Left colon (tissue), 2 donors: ENCODE measurements at places on chromosomes 6 and 20. TPM values are rescaled to one million over a fixed set of nuclear protein-coding genes. Genes with fewer than 3 reads are reported as not detected.
A peak's percentile ranks its signal among the peaks of the same experiment; 100 is the strongest.

- DNase-seq = no peak
Measured at GRCh38 chr6:74689601-74690000, 516.3 kb downstream of the COL12A1 start.

RRP36 gene
- 45.8 TPM for total RNA-seq

DNA sequence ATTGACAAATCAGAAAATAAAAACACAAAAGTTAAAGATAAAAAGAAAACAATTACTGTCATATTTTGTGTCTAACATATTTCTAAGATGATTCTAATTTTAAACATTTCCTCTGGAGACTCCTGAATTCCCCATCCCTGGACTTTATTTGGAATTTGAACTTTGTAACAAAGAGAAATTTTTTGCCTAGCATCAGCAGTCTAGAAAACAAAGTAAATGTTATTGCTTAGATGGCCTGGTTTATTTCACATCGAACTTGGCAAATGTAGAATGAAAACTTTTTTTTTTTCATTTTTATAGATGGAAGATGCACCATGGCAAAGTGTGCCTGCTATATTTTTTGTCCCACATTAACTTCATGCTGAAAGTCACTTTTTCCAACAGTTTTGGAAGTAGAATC lies 159.1 kb downstream of the TBX18 start:
- no peak for DNase-seq

- DNase-seq = peak; percentile 88
Measured at GRCh38 chr20:36153736-36154699, 522 bp upstream of the EPB41L1 start.

GRCh38 chr6:166809721-166810120 lies 146.6 kb downstream of the RNASET2 start:
- DNase-seq = no peak

- DNase-seq = no peak
Measured at GRCh38 chr6:49454787-49455709, 8.0 kb downstream of the MMUT start.

TFAP2D gene
- total RNA-seq = not detected

GRCh38 chr20:57594092-57594951 lies 25.9 kb downstream of the ZBP1 start:
- peak; percentile 77 for DNase-seq

- DNase-seq = peak; percentile 8
Measured at GRCh38 chr20:38131588-38132121, 33.4 kb downstream of the TGM2 start.

- peak; percentile 42 for DNase-seq
Measured at GRCh38 chr6:135162678-135163439, 18.2 kb upstream of the MYB start.

DSN1 gene
- total RNA-seq = 6.8 TPM

GRCh38 chr20:44218446-44218845 lies 7.9 kb upstream of the OSER1 start:
- DNase-seq = no peak

GRCh38 chr20:32559205-32559752 lies 25.9 kb downstream of the NOL4L start:
- no peak for DNase-seq

GRCh38 chr6:125363824-125364165 lies 62.0 kb upstream of the HDDC2 start:
- DNase-seq = no peak

GRCh38 chr6:131910956-131911355 lies 40.2 kb downstream of the CCN2 start:
- DNase-seq = no peak

- no peak for DNase-seq
Measured at GRCh38 chr6:32983493-32983848, 15.1 kb downstream of the BRD2 start.

DNA sequence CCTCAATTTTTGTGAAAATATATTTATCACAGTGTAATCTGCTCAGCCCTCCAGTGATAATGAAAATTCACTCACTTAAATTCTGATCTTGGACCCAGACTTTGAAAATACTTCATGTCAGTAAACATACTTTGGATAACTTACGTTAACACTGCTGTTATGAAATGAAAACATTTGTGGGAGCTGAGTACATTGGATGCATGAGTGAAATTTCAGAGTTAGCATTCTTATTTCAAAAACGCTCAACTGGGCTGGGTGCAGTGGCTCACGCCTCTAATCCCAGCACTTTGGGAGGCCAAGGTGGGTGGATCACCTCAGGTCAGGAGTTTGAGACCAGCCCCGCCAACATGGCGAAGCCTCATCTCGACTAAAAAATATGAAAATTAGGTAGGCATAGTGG lies 196.4 kb downstream of the UTRN start:
- DNase-seq = no peak

LYRM2 gene
- 36.2 TPM for total RNA-seq

- DNase-seq = no peak
Measured at GRCh38 chr20:1041845-1042390, 39.8 kb upstream of the RSPO4 start.

MLIP gene
- total RNA-seq = 2.1 TPM

GRCh38 chr6:21469213-21469612 lies 124.3 kb upstream of the SOX4 start:
- no peak for DNase-seq

- no peak for DNase-seq
Measured at GRCh38 chr20:9928955-9929354, 90.1 kb upstream of the PAK5 start.

CITED2 gene
- total RNA-seq = 109 TPM

PRRT1 gene
- total RNA-seq = 1.0 TPM

DNA sequence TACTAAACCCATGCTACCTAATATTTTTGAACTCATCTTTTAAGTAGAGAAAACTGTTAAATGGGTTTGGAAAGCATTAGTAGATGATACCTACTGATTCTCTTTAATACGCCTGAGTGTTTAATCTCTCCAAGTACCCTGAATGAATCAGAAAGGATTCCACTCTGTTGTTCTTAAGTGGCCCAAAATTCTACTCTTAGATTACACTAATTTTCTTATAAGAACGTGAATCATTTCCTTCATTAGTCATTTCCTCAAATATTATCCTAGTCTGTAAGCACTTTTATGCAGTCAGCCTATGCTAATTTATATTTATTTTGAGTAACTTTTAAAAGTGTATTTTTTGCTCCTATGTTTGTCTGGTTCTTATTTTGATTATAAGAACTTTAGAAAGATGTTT lies 380.0 kb downstream of the BTBD9 start:
- no peak for DNase-seq

IL17A gene
- total RNA-seq = not detected

HLA-DPA1 gene
- 14.8 TPM for total RNA-seq

CLPSL2 gene
- total RNA-seq = not detected

RPS6KA2 gene
- total RNA-seq = 13.3 TPM

DNA sequence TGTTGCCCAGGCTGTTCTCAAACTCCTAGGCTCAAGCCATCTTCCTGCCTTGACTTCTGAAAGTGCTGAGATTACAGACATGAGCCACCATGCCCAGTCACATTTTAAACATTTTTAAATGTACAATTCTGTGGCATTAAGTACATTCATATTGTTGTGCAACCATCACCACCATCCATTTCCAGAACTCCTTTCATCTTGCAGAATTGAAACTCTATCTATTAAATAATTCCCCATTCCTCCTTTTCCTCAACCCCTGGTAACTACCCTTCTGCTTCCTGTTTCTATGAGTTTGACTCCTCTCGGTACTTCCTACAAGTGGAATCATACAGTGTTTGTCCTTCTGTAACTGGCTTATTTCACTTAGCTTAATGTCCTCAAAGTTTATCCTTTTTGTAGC lies 103.8 kb upstream of the NAA20 start:
- DNase-seq = no peak

AKAP12 gene
- total RNA-seq = 25.2 TPM

KCNS1 gene
- 0.27 TPM for total RNA-seq

DNA sequence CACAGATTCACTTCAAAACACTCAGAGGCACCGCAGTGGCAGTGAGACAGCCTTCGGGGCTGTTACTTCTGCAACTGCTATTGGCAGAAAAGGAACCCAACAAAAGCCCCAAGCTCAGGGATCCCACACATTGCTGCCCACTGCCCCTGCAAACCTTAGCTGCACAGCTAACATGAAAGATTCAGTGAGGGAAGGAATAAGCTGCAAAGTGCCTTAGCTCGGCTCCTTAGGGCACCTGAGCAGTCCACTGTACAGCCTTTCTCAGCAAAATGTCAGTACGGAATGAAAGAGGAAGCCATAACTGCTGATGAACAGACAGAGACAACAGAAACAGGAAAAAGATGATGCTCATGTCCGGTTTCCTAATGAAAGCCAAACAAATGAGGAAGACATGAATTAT lies 179.7 kb upstream of the SHLD1 start:
- no peak for DNase-seq

OR2H1 gene
- not detected for total RNA-seq

GRCh38 chr6:30200551-30201281 lies 12.5 kb downstream of the TRIM26 start:
- DNase-seq = no peak

TSHZ2 gene
- total RNA-seq = 1.7 TPM
